ENCODE measurements at places on chromosomes 4 and X.

DNA sequence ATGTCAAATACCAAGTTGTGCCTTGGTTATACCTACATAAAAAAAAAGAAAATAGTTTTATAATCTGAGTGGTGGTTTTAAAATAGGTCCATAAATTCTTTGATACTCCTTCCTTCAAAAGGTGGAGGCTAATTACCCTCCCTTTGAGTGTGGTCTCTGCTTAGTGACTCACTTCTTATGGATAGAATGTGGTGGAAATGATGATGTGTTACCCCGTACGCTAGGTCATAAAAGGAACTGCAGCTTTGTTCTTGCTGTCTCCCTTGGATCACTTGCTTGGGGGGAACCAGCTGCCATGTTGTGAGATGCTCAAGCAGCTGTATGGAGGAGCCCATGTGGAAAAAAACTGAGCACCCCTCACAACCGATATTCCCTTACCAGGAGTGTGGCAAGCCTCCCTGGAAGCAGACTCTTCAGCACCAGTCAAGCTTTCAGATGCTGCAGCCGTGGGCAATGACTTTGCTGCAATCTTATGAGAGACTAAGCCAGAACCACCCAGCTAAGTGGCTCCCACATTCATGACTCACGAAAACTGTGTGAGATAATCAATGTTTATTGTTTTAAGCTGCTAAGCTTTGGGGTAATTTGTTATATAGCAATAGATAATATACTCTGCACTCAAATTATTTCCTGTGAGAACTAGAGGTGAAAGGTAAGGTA, 195.0 kb upstream of the GATB start:
- no peak for DNase-seq

GRCh38 chr4:8534611-8535010, 45.6 kb upstream of the GPR78 start:
- no peak for DNase-seq

DNA sequence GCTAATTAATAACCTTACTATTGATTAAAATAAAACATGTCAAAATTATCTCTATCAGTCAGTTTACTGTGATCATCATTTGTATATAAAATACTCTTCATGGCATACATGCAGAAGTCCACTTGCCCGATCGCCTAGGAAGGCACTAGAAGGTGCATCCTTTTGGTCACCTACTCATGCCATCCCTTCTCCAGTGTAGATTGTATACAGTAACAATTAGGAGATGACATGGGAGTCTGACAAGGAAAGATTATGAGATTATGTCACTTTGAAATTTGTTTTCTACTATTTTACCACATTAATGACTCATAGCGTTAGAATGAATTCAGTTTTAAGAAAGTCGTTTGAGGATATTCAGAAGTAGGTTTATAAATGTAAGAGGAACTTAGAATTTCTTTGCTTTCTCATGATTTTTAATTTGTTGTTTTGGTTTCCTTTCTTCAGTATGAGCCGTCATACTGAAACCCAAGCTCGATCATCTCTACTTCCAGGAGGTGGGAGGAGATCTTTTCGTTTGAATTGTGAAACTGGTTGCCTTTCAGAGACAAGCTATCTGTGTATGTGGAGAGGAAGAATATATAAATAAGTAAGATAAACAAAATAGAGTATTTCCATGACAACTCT, 51.1 kb upstream of the UNC5C start:
- DNase-seq, result no peak

GRCh38 chrX:30618160-30618765, 35.0 kb upstream of the GK start:
- no peak for DNase-seq

Measured in NCI-H2081 treated with DMSO at 0.1 percent for 48 hours (cell line).